T-helper 17 cell (primary cell): ENCODE measurements at places on chromosomes 5 and 9. TPM values are rescaled to one million over a fixed set of nuclear protein-coding genes. Genes with fewer than 3 reads are reported as not detected.

POU5F2 gene
- total RNA-seq, result 2.9 TPM

ESM1 gene
- total RNA-seq, result not detected

ADAMTS6 gene
- total RNA-seq, result 1.4 TPM

FAM78A gene
- 60.4 TPM for total RNA-seq

DNA sequence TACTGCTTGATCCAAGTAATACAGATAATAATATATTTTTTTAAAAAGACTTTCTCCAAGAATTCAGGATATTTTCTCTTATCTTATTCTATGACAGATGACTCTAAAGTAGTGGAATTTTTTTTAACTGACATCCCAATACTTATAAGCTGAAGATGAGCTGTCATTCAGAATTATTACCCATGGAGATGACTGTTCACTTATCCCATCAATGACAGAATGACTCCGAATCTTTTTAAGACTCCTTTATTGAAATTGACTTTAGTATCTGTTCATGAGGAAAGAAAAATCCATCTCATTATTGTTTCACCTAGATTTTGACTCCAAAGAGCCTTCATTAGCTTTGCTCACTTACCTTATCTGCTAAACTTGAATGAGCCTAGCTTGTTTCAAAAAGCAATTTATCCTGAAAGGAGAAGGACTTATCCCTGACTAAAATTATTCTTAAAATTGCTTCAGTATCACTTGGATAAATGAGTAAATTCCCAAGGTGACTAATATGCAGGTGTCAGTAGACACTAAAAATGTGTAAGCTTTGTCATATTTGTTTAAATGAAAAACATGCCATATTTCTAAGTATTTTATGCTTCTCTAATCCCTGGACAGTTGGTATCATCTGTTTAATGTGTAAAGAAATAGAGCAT is 146.9 kb downstream of the PLCXD3 start:
- H3K4me3 ChIP-seq, result no peak overlapping the region
- H3K36me3 ChIP-seq, result no peaks in the 10 kb centered on the region
- H3K4me1 ChIP-seq, result no peaks in the 10 kb centered on the region
- DNase-seq, result no peak
- no peak overlapping the region for H3K27ac ChIP-seq

DNA sequence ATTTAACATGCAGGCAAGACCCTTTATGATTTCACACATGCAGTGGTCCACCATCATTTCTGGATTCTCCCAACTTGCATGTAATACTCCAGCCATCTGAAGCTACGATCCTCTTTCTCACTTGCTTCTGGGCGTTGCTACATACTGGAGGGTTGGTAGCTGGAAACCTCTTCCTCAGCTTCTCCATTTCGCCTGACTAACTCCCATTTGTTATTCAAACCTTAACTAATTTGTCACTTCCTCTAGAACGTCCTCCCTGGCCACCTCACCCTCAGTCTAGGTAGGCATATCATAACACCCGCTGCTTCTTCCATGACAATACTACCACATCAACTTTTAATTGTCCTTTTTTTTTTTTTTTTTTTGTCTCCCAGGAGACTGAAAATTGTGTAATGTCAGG is 72.6 kb upstream of the EQTN start:
- H3K27me3 ChIP-seq, result no peaks in the 10 kb centered on the region
- H3K4me3 ChIP-seq, result no peak overlapping the region
- no peaks in the 10 kb centered on the region for H3K36me3 ChIP-seq
- H3K4me1 ChIP-seq, result peaks cover 5% of the 10 kb centered on the region
- H3K27ac ChIP-seq, result no peak overlapping the region
- DNase-seq, result no peak

GRCh38 chr9:107644733-107645463 is 155.3 kb upstream of the KLF4 start:
- H3K4me3 ChIP-seq, result no peak overlapping the region
- H3K4me1 ChIP-seq, result peaks cover 2% of the 10 kb centered on the region
- peaks cover 12% of the 10 kb centered on the region for H3K27me3 ChIP-seq
- H3K27ac ChIP-seq, result no peak overlapping the region
- no peak for DNase-seq

DNA sequence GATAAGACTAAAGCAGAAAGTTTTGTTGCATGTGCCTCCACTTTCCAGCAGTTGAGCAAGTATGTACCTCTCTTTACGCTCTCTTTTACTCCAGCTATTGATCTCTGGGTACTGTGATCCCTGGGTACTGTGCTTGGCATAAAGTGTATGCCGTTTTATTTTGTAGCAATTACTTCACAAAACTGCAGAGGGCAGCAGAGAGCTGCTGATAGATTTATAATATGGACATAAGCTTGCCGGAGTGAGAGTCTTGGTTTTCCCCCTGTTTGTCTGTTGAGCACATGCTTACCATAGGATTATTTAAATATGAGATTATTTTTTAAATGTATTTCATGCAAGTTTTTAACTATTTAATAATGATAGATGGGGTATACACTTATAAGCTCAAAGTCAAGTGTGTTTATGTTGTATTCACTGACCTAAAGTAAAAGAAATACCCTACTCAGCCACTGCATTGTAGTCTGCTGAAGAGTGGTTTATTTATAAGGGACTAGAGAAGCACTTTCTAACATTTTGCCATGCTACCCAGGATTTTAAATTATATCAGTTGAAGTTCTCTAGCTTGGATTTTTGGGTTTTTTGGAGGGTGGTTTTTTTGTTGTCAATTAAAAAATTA is 13.0 kb downstream of the TTC1 start:
- peaks cover 9% of the 10 kb centered on the region for H3K36me3 ChIP-seq
- no peaks in the 10 kb centered on the region for H3K27me3 ChIP-seq
- H3K4me3 ChIP-seq, result no peak overlapping the region
- DNase-seq, result peak; percentile 51
- H3K4me1 ChIP-seq, result peaks cover 28% of the 10 kb centered on the region
- peak overlapping the region; percentile 34 for H3K27ac ChIP-seq

DNA sequence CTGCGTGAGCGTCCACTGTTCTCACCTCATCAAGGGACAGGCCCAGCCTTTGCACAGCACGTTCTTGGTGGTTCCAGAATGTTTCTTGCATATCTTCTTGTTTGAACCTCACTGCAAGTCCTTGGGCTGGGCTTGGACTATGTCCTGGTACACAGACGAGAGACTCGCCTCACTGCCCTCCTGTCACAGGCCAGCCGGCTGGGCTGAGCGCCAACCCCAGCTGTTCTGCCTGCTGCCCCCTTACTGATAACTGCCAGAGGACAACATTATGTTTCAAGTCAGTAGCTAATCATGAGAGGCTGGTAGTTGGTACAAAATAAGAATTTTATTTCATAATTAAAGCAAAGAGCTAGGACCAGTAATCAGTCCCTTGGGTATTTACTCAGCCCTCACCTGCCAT is 52.8 kb upstream of the LRRTM2 start:
- H3K4me1 ChIP-seq, result peaks cover 4% of the 10 kb centered on the region
- peaks cover 11% of the 10 kb centered on the region for H3K36me3 ChIP-seq
- no peak overlapping the region for H3K27ac ChIP-seq

DNA sequence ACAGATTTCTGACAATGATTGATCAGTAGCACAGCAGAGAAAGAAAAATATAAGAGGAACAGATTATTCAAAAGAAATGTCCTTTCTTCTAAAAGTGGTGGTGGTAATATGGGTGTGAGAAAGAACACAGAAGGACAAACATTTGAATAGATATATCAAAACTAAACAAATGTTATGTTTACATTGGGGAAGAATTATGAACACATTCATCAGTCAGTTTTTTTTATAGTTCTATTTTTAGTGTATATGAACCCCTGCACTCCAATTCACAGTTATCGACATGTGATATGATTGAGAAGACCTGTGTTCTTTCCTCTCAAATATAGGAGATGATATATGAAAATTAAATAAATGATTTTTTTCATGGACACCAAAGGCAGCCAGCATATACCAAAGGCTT is 128.6 kb downstream of the NNT start:
- no peak overlapping the region for H3K27ac ChIP-seq
- no peak overlapping the region for H3K4me3 ChIP-seq
- peaks cover 22% of the 10 kb centered on the region for H3K27me3 ChIP-seq

DNA sequence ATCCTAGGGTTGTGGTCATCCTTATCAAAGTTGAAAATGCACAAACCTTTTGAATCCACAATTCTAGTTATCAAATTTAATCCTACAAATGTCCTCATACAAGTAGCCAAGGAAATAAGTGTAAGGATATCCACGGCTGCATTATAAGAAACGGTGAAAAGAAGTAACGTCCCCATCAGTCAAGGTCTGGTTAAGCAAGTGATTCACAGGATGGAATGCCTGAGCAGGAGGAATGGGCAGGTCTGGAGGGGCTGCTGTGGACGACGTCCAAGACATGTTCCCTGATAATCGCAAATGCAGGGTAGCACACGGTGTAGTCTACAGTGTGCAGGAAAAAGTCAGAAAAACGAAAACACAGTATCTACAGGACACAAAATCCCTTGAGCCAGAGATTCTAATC is 118.6 kb downstream of the ADAMTS2 start:
- H3K27ac ChIP-seq, result no peak overlapping the region
- H3K36me3 ChIP-seq, result no peaks in the 10 kb centered on the region
- H3K4me1 ChIP-seq, result peaks cover 2% of the 10 kb centered on the region
